ENCODE measurements at places on chromosomes 12 and 14. TPM values are rescaled to one million over a fixed set of nuclear protein-coding genes. Genes with fewer than 3 reads are reported as not detected.
A peak's percentile ranks its signal among the peaks of the same experiment; 100 is the strongest.

Gene AQP6
- 0.38 TPM for polyA plus RNA-seq

Gene HOXC13
- not detected for polyA plus RNA-seq

Gene OR11H12
- polyA plus RNA-seq = not detected

Gene MFAP5
- 0.07 TPM for polyA plus RNA-seq

- no peaks in the 10 kb centered on the region for H3K4me1 ChIP-seq
- no peak for DNase-seq
- H3K27ac ChIP-seq = no peak overlapping the region
- no peaks in the 10 kb centered on the region for H3K36me3 ChIP-seq
- no peaks in the 10 kb centered on the region for H3K27me3 ChIP-seq
- H3K4me3 ChIP-seq = no peak overlapping the region
Measured at GRCh38 chr12:69901221-69901905, 76.3 kb downstream of the MYRFL start.

- H3K4me3 ChIP-seq = no peak overlapping the region
- H3K36me3 ChIP-seq = peaks cover 5% of the 10 kb centered on the region
- H3K4me1 ChIP-seq = no peaks in the 10 kb centered on the region
Measured at GRCh38 chr14:100085462-100085861, 20.2 kb downstream of the EVL start.

DNA sequence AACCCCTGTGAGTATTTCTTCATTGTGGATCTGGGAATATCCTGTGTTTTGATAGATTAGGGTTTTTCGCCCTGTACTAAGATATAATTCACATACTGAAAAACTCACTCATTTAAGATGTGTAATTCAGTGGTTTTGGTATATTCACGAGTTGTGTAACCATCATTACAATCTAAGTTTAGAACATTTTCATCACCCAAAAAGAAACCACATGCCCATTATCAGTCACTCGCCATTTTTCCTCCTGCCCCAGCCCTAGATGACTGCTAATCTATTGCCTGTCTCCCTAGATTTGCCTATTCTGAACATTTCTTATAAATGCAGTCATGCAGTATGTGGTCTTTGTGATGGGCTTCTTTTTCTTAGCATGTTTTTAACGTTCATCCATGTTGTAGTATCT is 67.9 kb upstream of the ATF1 start:
- H3K4me1 ChIP-seq = peaks cover 29% of the 10 kb centered on the region
- peaks cover 81% of the 10 kb centered on the region for H3K36me3 ChIP-seq
- DNase-seq = no peak
- no peak overlapping the region for H3K4me3 ChIP-seq

GRCh38 chr12:3717283-3717898 is 35.5 kb downstream of the CRACR2A start:
- DNase-seq = no peak
- H3K36me3 ChIP-seq = no peaks in the 10 kb centered on the region
- no peak overlapping the region for H3K4me3 ChIP-seq
- no peaks in the 10 kb centered on the region for H3K27me3 ChIP-seq
- H3K4me1 ChIP-seq = peaks cover 21% of the 10 kb centered on the region
- no peak overlapping the region for H3K27ac ChIP-seq

DNA sequence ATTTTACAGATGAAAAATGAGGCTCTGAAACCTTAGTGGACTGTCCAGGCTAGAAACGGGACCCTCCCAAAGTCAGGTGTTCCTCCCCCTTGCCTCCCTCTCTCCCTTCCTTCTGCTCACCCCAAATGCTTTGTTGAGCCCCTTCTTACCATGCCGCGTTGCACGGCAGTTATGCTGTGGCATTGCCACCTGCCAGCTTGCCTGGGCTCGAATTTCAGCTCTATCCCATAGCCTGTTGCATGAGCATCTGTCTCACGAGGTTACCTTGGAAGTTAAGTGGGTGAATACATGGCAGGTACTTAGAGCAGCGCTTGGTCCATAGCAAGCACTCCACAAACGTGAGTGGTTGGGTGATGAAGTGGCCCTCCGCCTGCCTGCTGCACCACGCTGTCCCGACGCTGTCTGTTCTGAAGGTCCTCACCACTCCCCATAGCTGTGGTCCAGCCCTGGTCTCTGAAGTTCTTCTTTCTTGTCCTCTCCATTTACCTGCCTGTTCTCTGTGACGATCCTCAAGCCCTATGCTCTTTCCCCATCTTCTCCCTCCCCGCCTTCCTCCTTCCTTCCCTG is 269.9 kb downstream of the CACNA1C start:
- H3K4me1 ChIP-seq = no peaks in the 10 kb centered on the region
- H3K4me3 ChIP-seq = no peak overlapping the region
- DNase-seq = no peak
- peaks cover 40% of the 10 kb centered on the region for H3K27me3 ChIP-seq
- no peaks in the 10 kb centered on the region for H3K36me3 ChIP-seq
- no peak overlapping the region for H3K27ac ChIP-seq

GRCh38 chr14:55926007-55926406 is 192.2 kb upstream of the PELI2 start:
- peaks cover 17% of the 10 kb centered on the region for H3K4me1 ChIP-seq
- H3K27ac ChIP-seq = no peak overlapping the region
- H3K36me3 ChIP-seq = no peaks in the 10 kb centered on the region
- H3K27me3 ChIP-seq = no peaks in the 10 kb centered on the region
- no peak overlapping the region for H3K4me3 ChIP-seq

GRCh38 chr12:24948420-24948756 is 513 bp downstream of the BCAT1 start:
- DNase-seq = no peak
- H3K4me1 ChIP-seq = peaks cover 63% of the 10 kb centered on the region
- no peaks in the 10 kb centered on the region for H3K36me3 ChIP-seq
- peak overlapping the region; percentile 84 for H3K4me3 ChIP-seq

- DNase-seq = no peak
- H3K4me1 ChIP-seq = peaks cover 40% of the 10 kb centered on the region
- H3K27me3 ChIP-seq = no peaks in the 10 kb centered on the region
- no peak overlapping the region for H3K27ac ChIP-seq
- no peak overlapping the region for H3K4me3 ChIP-seq
Measured at GRCh38 chr14:100303925-100304324, 2.3 kb downstream of the SLC25A29 start.

DNA sequence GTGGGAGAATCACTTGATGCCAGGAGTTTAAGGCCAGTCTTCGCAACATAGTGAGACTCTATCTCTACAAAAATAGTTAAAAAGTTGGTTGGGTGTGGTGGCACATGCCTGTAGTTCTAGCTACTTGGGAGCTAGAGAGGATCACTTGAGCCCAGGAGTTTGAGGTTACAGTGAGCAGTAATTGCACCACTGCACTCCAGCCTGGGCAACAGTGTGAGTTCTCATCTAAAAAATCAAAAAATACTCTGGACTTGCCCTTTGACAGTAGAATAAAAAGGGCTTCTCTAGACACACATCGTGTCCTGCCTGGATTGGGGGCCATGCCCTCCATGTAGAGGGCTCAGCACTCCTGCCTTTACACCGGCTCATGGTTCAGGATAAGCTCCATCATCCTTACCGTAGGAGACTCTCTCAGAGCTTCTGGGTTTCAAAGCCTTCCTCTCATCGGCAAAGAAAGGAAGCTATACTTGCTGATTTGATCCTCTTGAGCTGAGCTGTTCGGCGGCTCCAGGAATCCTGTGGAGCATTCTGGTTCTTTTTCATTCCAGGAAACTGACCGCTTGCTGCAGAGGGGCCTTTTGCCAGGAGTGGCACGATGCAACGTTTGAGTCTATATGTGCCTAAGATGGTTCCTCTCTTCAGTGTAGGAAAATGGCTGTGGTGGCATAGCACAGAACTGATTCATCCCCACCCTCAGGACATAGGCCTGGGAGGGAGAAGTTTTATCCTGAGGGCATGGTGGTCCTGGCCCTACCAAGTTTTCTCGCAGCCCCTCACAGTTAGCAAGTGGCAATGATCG is 29.6 kb downstream of the FLVCR2 start:
- no peak for DNase-seq
- no peak overlapping the region for H3K27ac ChIP-seq
- peaks cover 66% of the 10 kb centered on the region for H3K4me1 ChIP-seq
- H3K4me3 ChIP-seq = no peak overlapping the region

GRCh38 chr12:58528271-58528670 is 392.0 kb downstream of the LRIG3 start:
- no peak for DNase-seq
- H3K36me3 ChIP-seq = no peaks in the 10 kb centered on the region
- no peaks in the 10 kb centered on the region for H3K27me3 ChIP-seq
- no peak overlapping the region for H3K27ac ChIP-seq

DNA sequence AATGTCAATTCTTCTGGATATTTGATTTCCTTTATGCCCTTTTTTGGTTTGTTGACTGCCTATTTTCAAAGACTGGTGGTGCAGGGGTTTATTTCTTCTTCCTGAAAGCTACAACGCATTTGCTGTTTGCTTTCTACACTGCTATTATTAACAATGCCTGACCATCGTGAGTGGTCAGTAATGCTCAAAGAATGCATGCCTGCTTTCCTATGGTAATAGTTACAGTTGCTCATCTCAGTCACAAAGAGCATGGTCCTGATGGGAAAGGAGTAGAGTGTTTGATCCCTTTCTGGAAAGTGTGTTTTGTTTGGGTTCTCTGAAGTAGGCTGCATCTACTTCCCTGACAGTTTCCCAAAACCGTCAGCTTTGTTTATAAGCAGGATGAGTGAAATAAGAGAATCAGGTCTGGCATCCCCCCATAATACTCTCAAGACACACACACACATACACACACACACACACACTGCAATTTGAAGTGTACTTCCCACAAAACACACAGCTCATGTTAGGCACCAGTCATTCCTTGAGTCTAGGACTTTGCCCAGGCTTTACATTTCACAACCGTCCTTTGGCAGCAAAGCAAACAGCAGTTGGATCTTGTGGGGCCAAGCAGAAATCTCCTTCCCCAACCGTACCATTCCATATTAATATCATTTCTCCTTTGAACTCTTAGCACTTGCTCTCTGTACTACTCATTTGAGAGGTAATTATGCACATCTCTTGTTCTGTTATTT is 56.6 kb downstream of the SUDS3 start:
- peaks cover 10% of the 10 kb centered on the region for H3K4me1 ChIP-seq
- H3K36me3 ChIP-seq = no peaks in the 10 kb centered on the region
- H3K27me3 ChIP-seq = no peaks in the 10 kb centered on the region

GRCh38 chr14:50795142-50795541 is 35.8 kb downstream of the NIN start:
- no peak overlapping the region for H3K4me3 ChIP-seq
- no peak for DNase-seq
- H3K36me3 ChIP-seq = peaks cover 1% of the 10 kb centered on the region
- no peak overlapping the region for H3K27ac ChIP-seq
- no peaks in the 10 kb centered on the region for H3K27me3 ChIP-seq
- no peaks in the 10 kb centered on the region for H3K4me1 ChIP-seq

- no peaks in the 10 kb centered on the region for H3K27me3 ChIP-seq
- H3K4me3 ChIP-seq = no peak overlapping the region
- H3K36me3 ChIP-seq = no peaks in the 10 kb centered on the region
- H3K4me1 ChIP-seq = peaks cover 18% of the 10 kb centered on the region
- H3K27ac ChIP-seq = no peak overlapping the region
Measured at GRCh38 chr12:127489061-127489460, 777.9 kb upstream of the TMEM132C start.

DNA sequence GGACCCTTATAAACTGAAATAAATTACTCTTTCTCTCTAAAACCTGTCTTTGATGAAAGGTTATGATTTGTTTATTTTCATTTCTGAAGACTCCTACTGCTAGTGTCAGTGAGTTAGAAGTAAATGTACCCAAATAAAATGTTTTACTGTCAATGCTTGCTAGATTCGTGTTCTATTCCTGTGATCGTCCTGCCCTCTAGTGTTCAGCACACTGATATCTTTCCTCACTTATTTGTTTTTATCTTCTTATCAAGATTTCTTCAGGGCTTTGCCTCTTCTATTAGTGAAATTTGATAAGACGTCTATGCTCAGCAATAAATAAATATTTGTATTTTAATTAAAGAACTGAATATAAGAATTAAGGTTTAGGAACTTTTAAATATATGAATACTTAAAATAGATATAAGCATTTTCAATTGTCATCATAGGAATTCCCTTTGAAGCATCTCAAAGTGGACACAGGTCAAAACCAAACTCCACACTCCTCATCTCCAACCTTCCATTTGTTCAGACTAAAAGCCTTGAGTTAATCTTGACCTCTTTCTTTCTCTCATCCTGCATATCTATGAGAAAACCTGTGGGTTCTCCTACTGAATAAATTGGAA is 75.8 kb downstream of the C12orf50 start:
- H3K27me3 ChIP-seq = no peaks in the 10 kb centered on the region
- H3K4me3 ChIP-seq = no peak overlapping the region
- no peaks in the 10 kb centered on the region for H3K36me3 ChIP-seq
- peak; percentile 15 for DNase-seq

GRCh38 chr12:93852173-93852591 is 175.0 kb downstream of the CRADD start:
- DNase-seq = no peak
- no peaks in the 10 kb centered on the region for H3K27me3 ChIP-seq
- H3K27ac ChIP-seq = no peak overlapping the region
- no peak overlapping the region for H3K4me3 ChIP-seq

DNA sequence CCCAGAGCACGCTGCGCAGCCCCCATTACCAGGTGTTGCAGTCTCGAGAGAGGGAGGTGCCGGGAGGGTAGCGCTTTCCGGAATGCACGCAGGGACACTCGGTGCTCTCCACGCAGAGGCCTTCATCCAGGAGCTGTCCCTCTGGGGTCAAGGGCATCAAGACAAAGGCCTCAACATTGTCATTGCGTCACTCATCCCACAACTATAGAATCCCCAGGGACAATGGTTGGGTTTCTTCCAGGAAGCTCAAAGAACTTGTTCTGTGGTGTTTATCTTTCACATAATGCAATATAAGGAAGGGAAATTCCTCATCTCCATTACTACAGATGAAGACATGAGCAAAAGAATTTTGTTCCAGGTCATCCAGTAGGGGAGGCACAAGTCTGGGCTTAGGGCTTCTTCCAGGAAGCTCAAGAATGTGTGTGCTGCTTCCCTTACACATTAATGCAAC is 52.1 kb downstream of the VWF start:
- no peaks in the 10 kb centered on the region for H3K36me3 ChIP-seq
- peaks cover 52% of the 10 kb centered on the region for H3K4me1 ChIP-seq
- H3K27me3 ChIP-seq = no peaks in the 10 kb centered on the region
- no peak overlapping the region for H3K4me3 ChIP-seq
- DNase-seq = peak; percentile 63

- H3K4me1 ChIP-seq = peaks cover 46% of the 10 kb centered on the region
- H3K36me3 ChIP-seq = peaks cover 35% of the 10 kb centered on the region
- H3K27me3 ChIP-seq = no peaks in the 10 kb centered on the region
- H3K4me3 ChIP-seq = no peak overlapping the region
- no peak for DNase-seq
Measured at GRCh38 chr12:12503384-12504078, 59.1 kb downstream of the DUSP16 start.

DNA sequence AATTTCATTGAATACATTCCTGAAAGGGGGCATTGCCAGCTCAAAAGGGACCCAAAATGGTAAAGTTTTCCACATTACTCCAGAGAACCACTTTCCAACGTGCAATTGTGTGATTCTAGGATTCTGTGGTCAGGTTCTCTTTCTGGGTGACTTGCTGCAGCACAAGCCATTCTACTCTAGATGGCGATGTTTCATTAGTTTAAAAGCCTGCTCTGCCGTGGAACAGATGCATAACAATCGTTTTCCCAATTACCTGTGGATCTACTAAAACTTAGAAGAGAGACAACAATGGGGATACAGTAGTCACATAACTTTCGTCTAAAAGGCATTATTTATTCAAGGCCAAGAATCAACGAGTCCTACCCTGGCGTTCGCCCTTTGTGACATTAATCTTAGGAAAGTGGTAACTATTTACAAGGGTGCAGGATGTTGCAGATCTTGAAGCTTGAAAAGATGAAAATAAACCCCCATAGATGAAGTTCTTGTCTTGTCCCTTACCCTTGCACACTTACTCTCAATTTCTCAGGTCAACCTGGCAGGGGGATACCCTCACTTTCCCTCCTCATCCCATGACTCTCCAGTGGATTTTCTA is 400.9 kb downstream of the SNAPC1 start:
- H3K4me3 ChIP-seq = no peak overlapping the region
- no peaks in the 10 kb centered on the region for H3K36me3 ChIP-seq
- H3K27ac ChIP-seq = no peak overlapping the region
- peak; percentile 18 for DNase-seq
